ENCODE measurements at places on chromosomes 6 and 20.

GRCh38 chr6:23511817-23512216 lies 614.2 kb upstream of the NRSN1 start:
- no peak for DNase-seq

- DNase-seq = no peak
These were observed 113.6 kb downstream of the TSHZ2 start for GRCh38 chr20:53085720-53086119.

- DNase-seq = no peak
These were observed 18.8 kb upstream of the RALGAPA2 start for GRCh38 chr20:20731000-20731944.

DNA sequence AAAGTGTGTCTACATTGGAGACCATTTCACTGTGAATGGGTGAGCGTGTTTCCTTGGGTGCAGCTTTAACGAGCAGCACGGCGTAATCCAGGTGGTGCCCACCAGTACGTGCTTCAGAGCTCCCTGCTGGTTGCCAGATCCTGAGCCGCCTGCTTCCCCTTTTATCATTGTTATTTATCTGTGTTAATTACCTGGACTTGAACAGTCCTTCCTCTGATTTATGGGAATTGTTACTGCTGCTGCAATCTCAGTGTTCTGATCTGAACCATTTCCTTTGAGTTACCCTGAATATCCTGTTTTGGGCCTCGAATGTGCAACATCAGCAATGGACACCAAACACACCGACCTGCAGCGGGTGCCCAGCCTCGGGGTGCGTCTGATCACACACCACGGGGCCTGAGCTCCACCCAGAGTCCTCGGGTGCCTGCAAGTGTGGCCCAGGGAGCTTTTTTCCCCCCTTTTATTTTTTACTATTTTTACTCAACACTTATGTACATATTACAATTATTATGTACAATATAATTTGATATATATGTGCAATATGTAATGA lies 81.3 kb downstream of the RPP40 start:
- DNase-seq = no peak

GRCh38 chr6:88045521-88046136 lies 2.0 kb upstream of the SPACA1 start:
- no peak for DNase-seq

DNA sequence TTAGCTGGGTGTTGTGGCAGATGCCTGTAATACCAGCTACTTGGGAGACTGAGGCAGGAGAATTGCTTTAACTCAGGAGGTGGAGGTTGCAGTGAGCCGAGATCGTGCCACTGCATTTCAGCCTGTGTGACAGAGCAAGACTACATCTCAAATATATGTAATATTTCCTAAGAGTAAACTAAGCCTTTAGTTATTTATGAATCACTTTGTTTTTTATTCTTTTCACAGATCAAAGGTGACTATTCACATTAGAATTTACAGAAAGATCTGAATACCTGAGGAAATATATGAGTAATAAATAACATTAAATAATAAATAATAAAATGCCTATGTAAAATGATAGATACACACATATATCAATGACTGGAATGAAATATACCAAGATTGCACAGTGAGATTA lies 630.8 kb upstream of the IMPG1 start:
- DNase-seq = no peak

DNA sequence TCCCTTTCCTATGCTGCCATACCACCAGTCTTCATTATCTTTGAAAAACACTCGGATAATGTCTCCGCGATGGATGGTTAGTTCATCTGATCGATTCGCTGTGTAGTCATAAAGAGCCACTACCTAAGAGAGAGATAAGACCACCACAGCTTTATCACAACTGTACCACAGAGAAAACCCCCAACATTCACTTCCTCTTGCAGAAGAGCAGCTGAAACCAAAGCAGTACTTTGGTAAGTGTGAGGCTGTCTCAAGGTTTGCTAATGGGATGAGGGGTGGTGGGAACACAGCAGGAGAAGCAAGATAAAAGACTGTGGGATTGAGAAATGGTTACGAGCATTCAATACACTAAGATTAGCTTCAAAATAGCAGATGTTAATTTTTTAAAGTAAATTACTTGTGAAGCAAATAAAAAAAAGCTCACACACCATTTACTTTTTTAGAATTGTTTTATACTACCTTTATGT lies 142.1 kb downstream of the MYB start:
- DNase-seq = no peak

DNA sequence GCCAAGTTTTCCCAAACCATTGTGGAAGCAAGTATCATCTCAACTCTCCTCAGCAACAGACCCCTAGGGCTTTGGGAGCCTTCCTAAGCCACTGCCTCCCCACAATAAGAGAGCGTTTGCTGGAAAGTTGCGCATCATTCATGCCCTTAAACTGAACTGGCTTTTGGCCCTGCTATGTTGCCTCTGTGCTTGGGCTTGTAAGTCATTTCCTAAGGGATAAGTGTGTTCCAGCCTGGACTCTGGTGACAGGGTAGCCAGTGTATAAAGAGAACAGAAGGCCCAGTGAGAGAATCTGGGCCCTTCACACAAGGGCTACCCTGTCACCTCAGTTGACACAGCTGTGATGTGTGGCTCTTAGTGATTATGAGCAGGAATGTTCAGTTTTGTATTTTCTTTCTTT lies 77.8 kb downstream of the COL9A1 start:
- DNase-seq = no peak

- no peak for DNase-seq
These were observed 150.3 kb downstream of the COL21A1 start for GRCh38 chr6:56096946-56097621.

- DNase-seq = no peak
These were observed 3.8 kb upstream of the E2F1 start for GRCh38 chr20:33689973-33690372.

DNA sequence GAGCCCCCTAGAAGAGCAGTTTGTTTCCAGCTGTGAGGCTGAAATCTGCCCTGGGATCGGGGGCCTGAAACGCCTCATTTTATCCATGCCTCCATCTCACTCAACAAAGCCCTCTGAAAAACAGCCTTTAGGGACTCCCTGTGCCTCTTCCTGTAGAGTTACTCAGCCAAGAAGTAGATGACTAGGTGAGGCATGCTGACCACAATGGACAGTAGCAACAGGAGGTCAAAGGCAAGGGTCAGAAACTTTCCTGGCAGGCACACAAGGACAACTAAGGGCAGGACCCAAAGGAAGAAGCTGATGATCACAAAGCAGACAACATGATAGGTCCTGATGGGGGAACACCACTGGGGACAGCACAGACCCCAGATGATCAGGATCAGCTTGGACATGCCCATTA lies 12.8 kb downstream of the MAS1L start:
- DNase-seq = no peak

DNA sequence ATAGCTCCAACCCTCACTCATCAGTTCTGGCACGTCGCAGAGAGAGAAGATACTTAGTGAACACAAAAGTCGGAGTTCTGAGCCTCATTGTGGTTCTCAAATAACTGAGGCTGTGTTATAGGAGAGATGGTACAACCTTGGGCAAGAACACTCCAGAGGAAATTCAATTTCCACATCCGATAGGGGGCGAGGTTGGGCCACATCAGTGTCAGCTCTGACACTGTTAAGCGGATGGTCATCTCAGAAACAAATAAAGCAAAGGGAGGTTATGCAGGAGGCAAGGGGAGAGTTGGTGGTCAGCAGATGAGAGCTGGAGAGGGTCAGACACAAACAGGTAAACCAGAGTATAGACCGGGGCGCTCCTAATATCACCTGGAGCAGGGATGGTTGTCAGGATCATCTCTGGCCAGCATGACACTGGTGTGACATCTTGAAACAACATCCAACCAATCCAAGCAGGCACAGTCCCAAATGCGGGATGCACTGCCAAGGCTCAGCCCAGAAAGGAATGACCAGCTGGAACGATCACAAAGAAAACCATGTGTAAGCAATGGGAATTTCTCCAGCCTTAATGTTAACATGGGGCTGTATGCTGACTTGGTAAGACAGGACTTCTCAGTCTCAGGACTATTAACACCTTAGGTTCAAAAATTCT lies 331.8 kb downstream of the HACE1 start:
- no peak for DNase-seq

GRCh38 chr6:6515691-6516607 lies 72.6 kb upstream of the LY86 start:
- no peak for DNase-seq

DNA sequence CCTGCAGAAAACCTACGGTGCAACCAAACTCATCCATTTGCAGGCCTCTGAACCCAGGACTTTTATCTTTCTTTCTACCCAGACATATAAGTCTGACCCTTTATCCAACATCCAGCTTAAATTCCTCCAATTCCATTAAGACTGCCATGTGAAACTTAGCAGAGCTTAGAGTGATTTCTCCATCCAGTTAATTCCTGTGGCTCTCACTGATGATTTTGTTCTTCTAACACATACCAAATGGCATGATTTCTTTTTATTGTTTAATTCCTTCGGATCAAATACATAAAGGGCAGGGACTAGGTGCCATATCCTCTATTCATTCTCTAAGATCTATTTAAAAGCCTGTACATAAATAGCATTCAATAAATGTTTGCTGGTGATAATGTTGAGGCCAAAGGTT lies 92.9 kb downstream of the TASP1 start:
- no peak for DNase-seq

DNA sequence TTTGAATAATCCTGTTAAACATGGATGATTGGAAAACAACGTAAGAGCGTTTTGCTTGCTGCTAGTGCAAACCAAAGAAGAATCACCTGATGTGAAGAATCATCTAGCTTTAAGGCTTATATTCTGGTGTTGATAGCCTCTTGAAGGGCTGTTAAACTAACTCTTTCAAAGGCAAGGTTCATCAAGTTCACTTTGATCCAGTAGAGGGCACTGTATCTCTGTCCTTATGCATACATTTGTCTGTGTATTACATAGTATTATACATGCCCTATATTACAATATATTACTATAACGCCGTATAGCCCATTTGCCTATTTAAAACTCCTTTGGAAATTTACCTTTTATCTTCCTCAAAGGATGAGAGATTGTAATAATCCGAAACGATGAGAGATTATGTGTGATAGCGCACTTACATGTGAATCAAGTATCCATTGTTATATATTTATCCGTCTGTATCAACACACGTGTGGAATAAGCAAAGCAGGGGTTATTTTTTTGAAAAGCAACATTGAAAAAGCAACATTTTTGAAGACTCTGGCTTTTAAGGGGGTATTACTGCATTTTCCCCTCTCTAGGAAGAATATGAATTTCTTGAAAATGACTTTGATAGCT lies 50.8 kb upstream of the NRN1 start:
- peak; percentile 2 for DNase-seq

- no peak for DNase-seq
These were observed 229.3 kb downstream of the TMEM242 start for GRCh38 chr6:157094038-157094437.

DNA sequence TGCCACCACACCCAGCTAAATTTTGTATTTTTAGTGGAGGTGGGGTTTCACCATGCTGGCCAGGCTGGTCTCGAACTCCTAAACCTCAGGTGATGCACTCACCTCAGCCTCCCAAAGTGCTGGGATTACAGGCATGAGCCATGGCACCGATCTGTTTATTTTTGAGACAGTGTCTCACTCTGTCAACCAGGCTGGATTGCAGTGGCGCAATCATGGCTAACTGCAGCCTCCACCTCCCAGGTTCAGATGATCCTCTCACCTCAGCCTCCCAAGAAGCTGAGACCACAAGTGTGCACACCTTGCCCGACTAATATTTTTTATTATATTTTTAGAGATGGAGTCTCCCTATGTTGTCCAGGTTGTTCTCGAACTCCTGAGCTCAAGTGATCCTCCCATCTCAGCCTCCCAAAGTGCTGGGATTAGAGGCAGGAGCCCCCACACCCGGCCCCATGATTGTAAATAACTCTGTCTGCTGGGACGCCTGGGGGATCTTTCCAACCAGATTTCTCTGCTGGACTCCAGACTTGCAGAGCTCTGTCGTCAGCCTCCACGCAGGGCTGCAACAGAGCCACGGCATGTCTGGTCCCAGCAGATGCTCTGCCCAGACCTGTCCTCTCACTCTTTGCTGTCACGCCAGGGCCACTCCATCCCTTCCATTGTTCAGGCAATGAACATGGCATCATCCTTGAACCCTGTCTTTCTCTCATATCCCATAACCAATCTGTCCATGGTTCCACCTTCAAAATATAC lies 25.3 kb downstream of the SYNJ2 start:
- DNase-seq = no peak

DNA sequence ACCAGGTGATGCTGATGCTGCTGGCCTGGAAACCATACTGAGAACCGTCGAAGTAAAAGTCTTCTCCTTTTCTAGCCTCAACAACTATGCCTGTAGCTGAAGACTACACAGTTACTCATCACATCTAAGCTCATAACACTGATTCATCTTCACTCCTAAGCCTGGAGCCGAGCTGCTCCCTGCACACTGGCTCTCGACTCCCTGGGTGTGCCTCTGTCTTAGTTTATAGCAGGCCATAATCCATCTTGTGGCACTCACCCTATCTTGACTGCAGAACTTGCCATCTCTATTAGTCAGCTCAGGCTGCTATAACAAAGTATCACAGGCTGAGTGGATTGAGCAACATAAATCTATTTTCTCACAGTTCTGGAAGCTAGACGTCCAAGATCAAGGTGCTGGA lies 191.0 kb downstream of the UNC5CL start:
- DNase-seq = no peak

- DNase-seq = no peak
These were observed 121.4 kb upstream of the DST start for GRCh38 chr6:56764081-56764566.

DNA sequence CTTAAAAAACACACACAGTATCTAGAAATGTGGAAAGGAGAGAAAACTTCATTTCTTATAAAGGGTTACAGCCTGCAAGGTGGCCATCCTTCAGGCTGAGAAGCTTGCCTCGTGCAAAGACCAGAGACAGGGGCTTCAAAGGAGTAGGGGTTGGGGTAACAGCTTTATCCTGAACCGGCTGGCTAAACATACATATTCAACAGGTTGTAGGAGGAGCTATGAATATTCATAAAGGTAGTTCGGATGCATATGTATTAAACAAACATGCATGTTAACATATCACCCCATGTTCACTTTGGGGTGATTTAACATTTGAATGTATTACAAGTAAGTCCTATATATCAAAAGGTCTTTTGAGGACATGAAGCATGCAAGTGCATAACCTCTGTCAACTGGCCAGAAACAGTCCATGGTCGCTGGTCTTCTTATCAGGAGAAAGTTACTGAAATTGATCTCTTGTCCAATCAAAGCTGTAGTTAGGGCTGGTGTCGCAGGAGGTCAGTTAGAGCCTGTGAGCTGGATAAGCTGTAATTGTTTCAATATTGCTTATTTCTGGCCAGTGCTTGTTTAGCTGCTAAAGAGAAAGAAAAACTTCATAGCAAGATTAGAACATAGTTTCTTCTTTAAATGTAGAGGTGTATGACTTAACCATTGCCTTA lies 2.3 kb upstream of the STMND1 start:
- DNase-seq = no peak

DNA sequence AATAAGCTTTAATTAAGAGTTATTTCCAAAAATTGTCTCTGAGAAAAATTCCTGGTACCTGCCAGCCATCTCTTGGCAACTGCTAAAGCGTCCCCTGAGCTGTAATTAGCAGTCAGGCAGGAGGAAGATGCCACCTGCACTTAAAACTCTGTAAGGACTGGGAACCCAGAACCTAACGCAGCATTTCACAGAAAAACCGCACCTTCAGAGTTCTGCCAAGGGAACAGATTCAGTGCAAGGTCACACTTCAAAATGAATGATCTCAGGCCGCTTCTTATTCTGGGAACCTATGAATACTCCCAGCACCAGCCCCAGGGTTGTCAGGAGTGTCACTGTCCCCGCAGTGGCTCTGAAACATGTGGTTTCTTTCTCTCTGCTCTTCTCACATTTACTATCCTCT lies 36.7 kb downstream of the INSM1 start:
- DNase-seq = no peak
